ENCODE measurements at places on chromosomes 1 and 21.
A peak's percentile ranks its signal among the peaks of the same experiment; 100 is the strongest.

GRCh38 chr1:189936861-189937260 lies 540.8 kb downstream of the BRINP3 start:
- H3K4me3 ChIP-seq, result no peak overlapping the region
- no peaks in the 10 kb centered on the region for H3K27me3 ChIP-seq
- H3K4me1 ChIP-seq, result no peaks in the 10 kb centered on the region

- peaks cover 17% of the 10 kb centered on the region for H3K4me1 ChIP-seq
- H3K27me3 ChIP-seq, result peaks cover 6% of the 10 kb centered on the region
- H3K27ac ChIP-seq, result no peak overlapping the region
- DNase-seq, result no peak
Measured at GRCh38 chr1:112383759-112384370, 12.1 kb upstream of the CTTNBP2NL start.

GRCh38 chr1:8361198-8361849 lies 43.4 kb downstream of the SLC45A1 start:
- peaks cover 11% of the 10 kb centered on the region for H3K4me1 ChIP-seq
- DNase-seq, result no peak
- H3K27me3 ChIP-seq, result peaks cover 14% of the 10 kb centered on the region

DNA sequence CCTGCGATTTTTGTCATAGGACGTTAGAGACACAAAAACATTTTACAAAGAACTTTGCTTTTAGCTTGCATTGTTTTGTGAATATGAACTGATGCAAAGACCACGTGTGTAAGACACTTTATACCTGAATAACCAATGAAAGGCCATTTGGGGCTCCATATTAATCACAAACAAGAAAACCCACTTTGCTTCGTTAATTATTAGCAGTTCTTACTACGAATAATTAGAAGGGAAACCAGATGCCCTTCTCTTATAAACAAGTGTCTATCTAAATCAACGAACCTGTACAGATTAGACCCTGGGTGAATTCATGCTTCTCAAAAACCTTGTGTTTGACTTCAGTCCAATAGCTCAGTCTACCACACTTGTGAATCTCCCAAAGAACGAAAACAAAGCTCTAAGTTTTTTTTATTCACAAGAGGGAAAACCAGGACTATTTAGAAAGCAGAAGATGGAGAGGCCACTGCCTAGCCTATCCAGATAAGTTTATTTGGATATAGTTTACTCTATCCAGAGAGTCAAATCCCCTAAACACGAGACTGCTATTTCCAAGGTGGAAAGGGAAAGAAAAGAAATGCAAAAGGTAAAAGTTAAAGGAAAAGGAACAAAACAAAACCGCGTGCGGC lies 897 bp downstream of the CYYR1 start:
- peaks cover 21% of the 10 kb centered on the region for H3K36me3 ChIP-seq
- peaks cover 35% of the 10 kb centered on the region for H3K4me1 ChIP-seq
- peak overlapping the region; percentile 98 for H3K4me3 ChIP-seq
- no peak for DNase-seq

DNA sequence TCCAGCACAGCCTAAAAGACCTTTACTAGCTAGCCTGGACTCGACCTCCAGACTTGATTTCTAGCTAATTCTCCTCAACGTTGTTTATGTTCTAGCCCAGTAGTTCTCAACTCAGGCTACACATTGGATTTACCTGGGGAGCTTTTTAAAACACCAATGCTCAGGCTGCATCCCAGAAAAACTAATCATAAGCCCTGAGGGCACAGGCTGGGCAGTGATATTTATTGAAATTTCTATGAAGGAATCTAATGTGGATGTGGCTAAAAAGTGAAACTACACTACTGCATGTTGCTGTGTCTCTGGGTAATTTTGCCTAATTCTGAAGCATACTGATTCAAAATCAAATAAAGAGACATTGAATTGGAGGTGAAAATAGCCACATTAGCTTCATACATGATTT lies 479.4 kb downstream of the KCNT2 start:
- H3K36me3 ChIP-seq, result no peaks in the 10 kb centered on the region
- no peak overlapping the region for H3K27ac ChIP-seq
- no peak overlapping the region for H3K4me3 ChIP-seq
- H3K27me3 ChIP-seq, result no peaks in the 10 kb centered on the region

- H3K36me3 ChIP-seq, result peaks cover 5% of the 10 kb centered on the region
- peak overlapping the region; percentile 70 for H3K27ac ChIP-seq
- peaks cover 11% of the 10 kb centered on the region for H3K4me1 ChIP-seq
- peak; percentile 59 for DNase-seq
- H3K27me3 ChIP-seq, result peaks cover 4% of the 10 kb centered on the region
- H3K4me3 ChIP-seq, result peak overlapping the region; percentile 93
Measured at GRCh38 chr1:121519042-121519755, 334.4 kb downstream of the SRGAP2C start.

GRCh38 chr1:186306533-186306932 lies 68.5 kb downstream of the TPR start:
- H3K4me1 ChIP-seq, result peaks cover 6% of the 10 kb centered on the region
- H3K27me3 ChIP-seq, result no peaks in the 10 kb centered on the region
- no peaks in the 10 kb centered on the region for H3K36me3 ChIP-seq
- no peak for DNase-seq
- H3K27ac ChIP-seq, result no peak overlapping the region

GRCh38 chr1:2115702-2116341 lies 65.6 kb downstream of the PRKCZ start:
- H3K36me3 ChIP-seq, result peaks cover 11% of the 10 kb centered on the region
- DNase-seq, result peak; percentile 37
- H3K27me3 ChIP-seq, result peaks cover 7% of the 10 kb centered on the region
- peaks cover 11% of the 10 kb centered on the region for H3K4me1 ChIP-seq
- H3K4me3 ChIP-seq, result peak overlapping the region; percentile 17

- no peaks in the 10 kb centered on the region for H3K27me3 ChIP-seq
- no peak for DNase-seq
- H3K4me3 ChIP-seq, result no peak overlapping the region
- H3K27ac ChIP-seq, result no peak overlapping the region
- peaks cover 16% of the 10 kb centered on the region for H3K36me3 ChIP-seq
Measured at GRCh38 chr1:93221913-93222312, 41.4 kb downstream of the CCDC18 start.

GRCh38 chr1:184861755-184862336 lies 107.2 kb upstream of the EDEM3 start:
- no peak overlapping the region for H3K4me3 ChIP-seq
- H3K36me3 ChIP-seq, result peaks cover 3% of the 10 kb centered on the region
- H3K27ac ChIP-seq, result no peak overlapping the region
- peaks cover 3% of the 10 kb centered on the region for H3K27me3 ChIP-seq
- peaks cover 21% of the 10 kb centered on the region for H3K4me1 ChIP-seq
